ENCODE measurements at places on chromosomes 16 and 17.

DNA sequence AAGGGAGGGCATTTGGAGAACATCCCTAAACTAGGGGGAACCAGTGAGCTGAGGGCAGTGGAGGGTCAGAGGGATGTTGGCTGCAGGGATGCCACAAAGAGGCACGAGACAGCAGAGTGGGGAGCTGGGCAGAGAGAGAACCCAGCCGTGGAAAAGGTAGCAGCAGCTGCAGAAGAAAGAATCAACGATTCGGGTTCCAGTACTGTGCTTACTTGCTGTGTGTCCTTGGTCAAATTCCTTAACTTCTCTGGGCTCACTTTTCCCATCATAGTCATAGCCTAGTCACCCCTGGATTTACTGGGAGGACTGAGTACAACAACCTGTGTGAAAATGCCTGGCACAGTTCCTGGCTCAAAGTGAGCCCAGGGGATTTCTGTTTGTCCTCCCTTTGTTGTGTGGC, 12.8 kb upstream of the MMP2 start:
- no peak for DNase-seq

DNA sequence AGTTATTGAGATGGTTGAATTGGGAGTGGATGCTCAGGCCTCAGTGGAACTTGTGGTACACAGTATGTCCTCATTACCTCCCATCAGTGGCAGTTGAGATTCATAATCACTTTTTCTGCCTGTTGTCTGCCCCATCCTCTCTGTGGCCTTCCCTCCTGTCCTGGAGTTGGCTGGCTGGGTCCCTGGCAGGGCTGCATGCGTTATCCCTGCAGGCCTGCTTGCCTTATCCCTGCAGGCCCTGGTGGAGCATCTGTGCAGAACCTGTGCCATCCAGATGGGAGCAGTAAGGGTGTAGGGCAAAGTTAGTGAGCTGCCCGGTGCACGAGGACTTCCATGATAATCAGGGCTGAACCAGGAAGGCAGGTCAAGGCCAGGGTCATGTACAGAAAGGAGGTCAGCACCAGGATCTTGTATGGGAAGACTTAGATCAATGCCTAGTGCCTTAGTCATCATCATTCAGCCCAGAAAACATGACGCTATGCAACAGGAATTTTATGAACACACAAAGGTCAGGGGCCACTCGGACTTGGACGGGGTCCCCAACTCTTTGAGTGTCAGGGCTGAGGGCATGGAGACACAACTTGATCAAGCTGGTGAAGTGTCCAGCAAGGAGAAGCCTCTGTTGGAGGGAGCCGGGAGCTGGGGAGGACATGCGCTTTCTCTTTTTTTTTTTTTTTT, 47.2 kb downstream of the ABCC1 start:
- DNase-seq, result no peak

DNA sequence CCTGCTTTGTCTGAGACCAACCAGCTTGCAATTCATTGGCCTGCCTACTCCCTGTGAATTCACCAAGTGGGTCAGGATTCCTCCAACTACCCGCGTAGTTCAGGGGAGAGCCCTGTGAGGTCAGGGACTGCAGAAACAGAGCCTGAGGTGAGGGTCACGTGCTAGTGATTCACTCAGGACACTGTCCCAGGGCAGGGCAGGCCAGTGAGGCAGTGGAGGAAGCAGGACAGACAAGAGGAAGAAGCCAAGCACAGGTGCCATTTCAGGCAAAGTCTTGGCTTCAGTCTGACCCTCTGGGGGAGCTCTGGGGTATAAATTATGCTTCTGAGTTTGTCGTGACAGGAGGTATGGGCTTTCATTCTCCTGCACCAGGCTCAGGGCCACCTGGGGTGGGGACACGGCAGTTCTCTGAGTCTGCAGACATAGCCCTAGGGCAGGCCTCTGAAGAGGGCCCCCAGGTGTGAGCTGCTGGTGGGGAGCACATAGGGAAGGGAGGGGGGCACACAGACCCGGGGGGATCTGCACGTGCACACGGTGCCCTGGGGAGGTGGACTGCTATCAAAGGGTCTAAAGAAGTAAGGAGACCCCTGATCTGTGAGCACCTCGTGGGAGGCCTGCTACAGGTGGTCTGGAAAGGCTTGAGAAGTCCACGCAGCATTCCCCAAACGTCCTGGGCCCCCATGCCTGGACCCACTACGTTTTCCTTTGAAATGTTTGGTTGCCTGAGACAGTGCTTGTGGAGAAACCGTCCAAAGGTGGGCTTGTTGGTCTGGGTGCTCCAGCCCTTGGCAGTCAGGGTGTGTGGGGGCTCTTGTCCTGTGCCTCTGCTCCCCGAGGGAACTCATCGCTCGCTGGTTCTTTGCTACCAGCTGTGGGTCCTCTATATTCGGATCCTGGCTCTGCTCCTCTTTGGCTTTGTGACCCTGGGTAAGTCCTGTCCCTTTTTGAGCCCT, 46.4 kb downstream of the NKD1 start:
- no peak for DNase-seq

GRCh38 chr17:17237026-17237799, at the start of gene FLCN:
TSS of gene FLCN (minus strand) at chr17:17237168. CDS start at chr17:17228137, 9,031 bp downstream.
- peak; percentile 87 for DNase-seq

All from T-helper 2 cell treated with Interferon-gamma antibody and Interleukin-4, amounts not matched to agents 5 μg/mL and 100 μg/mL, for 36 hours (primary cell).